COR-L47 (cell line): ENCODE measurements at places on chromosomes 1 and 21.

GRCh38 chr1:23916209-23917131 lies 3.3 kb upstream of the CNR2 start:
- DNase-seq, result peak; percentile 28

DNA sequence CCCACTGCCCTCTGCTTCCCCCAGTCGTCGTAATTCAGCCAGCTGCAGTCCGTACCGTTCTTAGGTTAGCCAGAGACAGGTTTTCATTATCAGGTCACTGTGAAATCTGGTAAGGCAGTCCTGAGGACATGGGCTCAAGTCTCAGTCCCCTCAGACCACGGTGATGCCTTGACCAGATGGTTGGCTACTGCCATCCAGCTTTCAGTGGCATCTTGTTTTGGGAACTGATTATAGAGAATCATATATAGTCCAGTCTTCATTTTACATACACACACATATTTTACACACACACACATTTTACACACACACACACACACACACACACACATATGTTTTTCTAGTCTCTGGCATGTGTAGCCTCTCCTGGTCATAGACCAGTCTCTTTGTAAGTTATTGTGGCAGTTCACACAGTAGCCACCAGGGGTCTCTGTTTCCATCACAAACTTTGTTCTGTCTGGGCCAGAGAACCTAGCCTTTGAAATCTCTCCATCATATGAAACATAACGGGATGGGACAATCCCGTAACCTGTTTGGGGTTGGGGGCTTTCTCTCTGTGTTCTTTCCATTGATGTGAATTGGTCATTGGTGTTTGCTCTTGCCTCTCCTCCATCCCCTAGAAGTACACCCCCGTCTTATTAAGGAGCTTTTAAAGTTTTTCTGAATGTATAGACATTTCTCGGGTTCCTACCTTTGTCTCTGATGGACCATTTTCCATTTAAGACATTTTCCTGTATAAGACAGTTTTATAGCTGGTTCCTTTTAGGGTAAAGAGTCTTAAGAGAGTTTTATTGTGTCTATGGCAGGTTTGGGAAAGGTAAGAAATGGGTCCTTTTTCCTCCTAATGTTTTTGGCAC lies 8.4 kb upstream of the IKBKE start:
- peak; percentile 44 for DNase-seq

- DNase-seq, result peak; percentile 75
Observed at GRCh38 chr1:204072931-204073836, at the start of gene SOX13. TSS of gene SOX13 (plus strand) at chr1:204073115. CDS start at chr1:204112916, 39,801 bp downstream.

- no peak for DNase-seq
Observed at GRCh38 chr1:150808846-150809245, 786 bp upstream of the CTSK start.

GRCh38 chr1:226831953-226832352 lies 38.5 kb upstream of the PSEN2 start:
- no peak for DNase-seq

- no peak for DNase-seq
Observed at GRCh38 chr1:21550866-21551475, 41.7 kb downstream of the ALPL start.

DNA sequence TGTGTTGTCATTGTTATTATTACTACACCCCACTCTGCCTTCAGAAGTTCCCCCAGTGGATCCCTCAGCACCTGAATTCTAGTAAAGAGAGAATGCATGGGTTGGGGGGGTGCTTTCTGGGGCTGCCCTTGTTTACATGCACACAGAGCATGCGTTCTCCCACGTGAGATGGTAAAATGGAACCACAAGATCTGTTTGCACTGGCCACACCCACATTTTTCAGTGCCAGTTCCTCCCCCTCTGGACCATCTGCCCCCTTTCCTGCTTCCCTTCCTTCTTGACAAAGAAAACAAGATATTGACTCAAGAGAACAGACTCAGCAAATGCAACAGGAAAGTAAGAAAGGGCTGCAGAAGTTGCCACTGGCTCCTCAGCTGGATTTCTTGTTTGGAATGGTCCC lies 8.9 kb downstream of the SLC6A17 start:
- DNase-seq, result no peak

DNA sequence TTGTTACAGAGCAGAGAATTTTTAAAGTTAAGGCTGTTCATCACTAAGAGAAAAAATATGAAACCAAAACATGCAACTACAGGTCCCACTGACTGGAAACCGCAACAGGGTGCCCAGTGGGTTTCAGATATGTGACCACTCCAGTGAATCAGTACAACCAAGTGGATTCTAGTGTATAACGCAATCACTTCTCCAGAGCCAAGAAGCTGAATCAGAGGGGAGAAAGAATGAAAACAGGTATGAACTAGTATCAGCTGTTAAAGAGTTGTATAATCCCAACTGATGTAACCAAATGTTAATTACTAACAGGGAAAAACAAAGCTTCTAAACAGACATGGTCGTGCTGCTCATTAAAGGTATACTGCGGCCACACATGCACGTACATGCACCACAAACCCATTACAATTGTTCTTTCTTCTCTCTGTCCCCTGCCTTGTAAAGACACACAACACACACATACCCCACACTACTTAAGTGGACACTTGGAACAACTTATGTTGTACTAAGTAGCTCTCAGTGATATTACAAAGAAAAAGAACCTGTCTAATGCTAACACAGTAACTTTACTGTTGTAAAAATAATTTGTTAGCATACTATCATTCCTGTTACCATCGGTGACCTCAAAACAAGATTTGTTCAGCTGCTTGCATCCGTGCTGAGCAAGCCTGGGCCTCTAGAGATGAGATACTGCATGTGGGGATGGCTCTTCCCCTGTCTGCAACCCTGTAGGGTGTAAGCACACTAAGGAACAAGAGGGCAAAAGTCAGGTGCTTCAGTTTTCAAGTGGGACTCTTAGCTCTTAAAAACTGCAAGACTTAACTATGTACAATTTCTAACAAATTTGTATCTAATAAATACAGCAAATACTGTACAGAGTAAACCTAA lies 74.2 kb downstream of the PTPN14 start:
- no peak for DNase-seq

DNA sequence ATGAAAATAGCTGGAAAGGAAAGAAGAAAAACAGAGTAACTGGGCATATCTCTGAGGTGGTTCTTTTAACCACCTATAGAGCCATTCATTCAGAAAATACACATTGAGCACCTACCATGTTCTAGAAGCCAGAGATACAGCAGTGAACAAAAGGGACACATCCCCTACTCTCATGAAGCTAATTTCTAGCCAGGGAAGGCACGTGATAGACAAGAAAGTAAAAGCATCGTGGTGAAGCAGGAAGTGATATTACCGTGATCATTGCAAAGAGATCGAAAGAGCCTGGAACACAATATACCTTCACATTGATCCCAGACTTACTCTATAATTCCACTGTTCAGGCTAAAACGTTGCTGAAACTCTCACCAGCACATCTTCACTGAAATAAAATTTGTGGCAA lies 76.0 kb downstream of the TIAM1 start:
- DNase-seq, result no peak
